ENCODE measurements at places on chromosomes 7 and 10. TPM values are rescaled to one million over a fixed set of nuclear protein-coding genes. Genes with fewer than 3 reads are reported as not detected.
A peak's percentile ranks its signal among the peaks of the same experiment; 100 is the strongest.

Gene ACTL6B
- total RNA-seq, result not detected

DNA sequence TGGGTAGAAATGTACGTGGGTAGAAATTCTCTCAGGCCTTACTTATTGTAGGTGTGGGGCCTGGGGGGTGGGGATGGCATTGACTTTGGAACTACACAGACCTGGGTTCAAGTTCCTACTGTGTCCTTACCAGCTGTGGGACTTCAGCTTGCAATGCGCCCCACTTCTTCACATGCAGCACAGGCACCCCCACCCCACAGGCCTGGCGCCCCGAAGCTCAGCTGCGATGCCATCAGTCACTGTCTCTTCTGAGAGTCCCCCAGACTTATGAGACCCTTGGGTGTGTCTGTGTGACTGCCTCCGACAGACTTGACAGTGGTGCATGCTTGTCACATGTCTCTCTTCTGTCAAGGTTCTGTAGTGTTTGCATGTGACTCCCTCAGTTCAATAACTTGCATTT, 3.1 kb upstream of the AP5Z1 start:
- no peak for DNase-seq

DNA sequence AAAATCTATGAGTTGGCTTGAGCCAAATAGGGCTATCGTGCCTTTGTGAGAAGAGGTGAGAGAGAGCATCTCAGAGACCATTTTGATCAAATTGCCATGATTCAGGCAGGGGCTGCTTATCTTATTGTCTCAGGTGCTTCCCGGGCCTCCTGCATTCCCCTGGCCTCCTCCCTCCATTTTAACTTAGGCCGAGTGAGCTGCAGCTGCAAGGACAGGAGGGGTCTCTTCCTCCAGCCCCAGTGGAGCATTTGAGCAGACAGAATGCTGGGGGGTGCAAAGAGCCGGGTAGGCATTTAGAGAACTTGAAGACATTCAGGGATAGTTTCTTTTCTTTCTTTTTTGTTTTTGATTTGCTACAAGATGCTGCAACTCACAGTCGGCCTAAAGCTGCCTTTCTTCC, 59.0 kb downstream of the BUB3 start:
- DNase-seq, result no peak

- no peak for DNase-seq
These were observed 48.3 kb downstream of the ATXN7L1 start for GRCh38 chr7:105828141-105828540.

Gene ECHS1
- 212 TPM for total RNA-seq

Gene CRYGN
- 0.41 TPM for total RNA-seq

Gene LIPK
- total RNA-seq, result not detected

DNA sequence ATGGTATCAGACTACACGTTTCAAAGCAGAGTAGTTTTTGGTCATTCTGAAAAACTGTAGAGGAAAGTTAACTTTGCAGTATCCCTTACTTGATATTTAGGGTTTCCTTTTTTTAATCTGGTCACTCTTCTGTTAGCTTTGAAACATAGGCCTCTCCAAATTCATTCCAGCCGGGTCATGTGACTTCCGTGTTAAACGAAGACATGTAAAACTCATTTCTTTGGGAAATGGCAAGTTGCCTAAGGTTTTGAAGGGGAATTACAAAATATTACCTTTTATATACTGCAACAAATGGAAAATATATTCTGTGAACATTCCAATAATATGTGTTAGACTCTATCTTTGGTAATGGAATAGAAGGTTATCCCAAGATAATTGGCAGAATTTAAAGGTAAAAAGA, 9.5 kb downstream of the TES start:
- DNase-seq, result no peak

- no peak for DNase-seq
These were observed 569 bp downstream of the ZNF316 start for GRCh38 chr7:6637544-6638229.

- DNase-seq, result no peak
These were observed 172.1 kb downstream of the ACTR3B start for GRCh38 chr7:152931633-152932032.

DNA sequence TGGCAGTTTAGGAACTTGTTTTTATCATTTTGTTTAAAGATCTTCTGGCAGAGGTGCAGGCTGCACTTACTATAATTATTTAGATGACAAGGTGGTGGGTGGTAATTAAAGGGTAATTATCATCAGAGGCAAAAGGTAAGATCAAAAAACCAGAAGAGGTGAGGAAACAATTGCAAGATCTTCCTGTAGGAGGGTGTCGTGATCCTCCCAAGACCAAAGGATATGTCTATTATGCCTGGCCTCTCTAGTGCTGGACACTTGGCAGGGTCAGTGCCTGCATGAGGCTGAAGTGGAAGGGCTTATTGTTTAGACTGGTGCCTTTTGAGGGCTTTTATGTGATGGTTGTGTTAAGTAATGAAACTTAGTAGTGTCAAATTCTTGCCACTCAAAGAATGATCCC, 1.8 kb upstream of the WAPL start:
- DNase-seq, result no peak

GRCh38 chr7:149778696-149779501, 5.5 kb upstream of the ZNF467 start:
- no peak for DNase-seq

DNA sequence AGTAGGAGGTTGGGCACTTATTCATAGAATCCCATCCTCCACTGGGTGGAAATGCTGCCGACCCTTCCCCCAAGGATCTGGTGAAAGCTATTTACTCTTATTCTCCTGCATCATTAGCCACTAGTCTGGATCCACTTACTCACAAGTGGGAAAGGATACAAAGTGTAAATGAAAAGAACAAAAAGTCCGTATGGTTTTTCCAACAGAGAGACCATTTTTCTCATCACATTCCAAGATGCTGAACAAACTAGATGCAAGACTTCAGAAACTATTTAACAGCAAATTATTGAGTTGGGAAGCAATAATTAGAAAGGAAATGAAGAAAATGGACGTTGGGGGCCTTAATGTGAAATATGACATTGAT, 242.4 kb upstream of the GLI3 start:
- no peak for DNase-seq

GRCh38 chr7:155754165-155754564, 58.1 kb downstream of the SHH start:
- DNase-seq, result no peak

GRCh38 chr10:3422282-3422681, 249.7 kb upstream of the PITRM1 start:
- DNase-seq, result no peak

GRCh38 chr7:28957064-28957750, 923 bp downstream of the TRIL start:
- DNase-seq, result peak; percentile 29

- DNase-seq, result no peak
These were observed 21.8 kb upstream of the LRRC4 start for GRCh38 chr7:128053023-128053422.

GRCh38 chr10:124000792-124001201, 92.6 kb downstream of the CHST15 start:
- DNase-seq, result no peak

DNA sequence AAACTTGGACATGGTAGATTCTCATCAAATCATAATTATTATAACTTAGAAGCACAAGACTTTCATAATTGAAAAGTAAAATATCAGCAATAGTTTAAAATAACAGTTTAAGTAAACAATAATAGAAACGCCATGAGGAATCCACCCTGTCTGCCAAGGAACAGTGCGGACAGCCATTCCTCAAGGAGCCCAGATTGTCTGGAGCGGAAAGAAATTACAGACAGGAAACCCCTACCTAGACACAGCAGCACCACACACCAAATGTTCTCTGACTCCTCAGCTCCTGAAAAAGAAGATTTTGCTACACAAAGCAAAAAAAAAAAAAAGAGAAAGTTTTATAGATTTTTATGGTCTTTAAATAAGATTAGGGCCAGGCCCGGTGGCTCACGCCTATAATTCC, 21.5 kb upstream of the SEC61G start:
- no peak for DNase-seq

GRCh38 chr7:151984612-151985011, 28.4 kb downstream of the GALNTL5 start:
- no peak for DNase-seq

DNA sequence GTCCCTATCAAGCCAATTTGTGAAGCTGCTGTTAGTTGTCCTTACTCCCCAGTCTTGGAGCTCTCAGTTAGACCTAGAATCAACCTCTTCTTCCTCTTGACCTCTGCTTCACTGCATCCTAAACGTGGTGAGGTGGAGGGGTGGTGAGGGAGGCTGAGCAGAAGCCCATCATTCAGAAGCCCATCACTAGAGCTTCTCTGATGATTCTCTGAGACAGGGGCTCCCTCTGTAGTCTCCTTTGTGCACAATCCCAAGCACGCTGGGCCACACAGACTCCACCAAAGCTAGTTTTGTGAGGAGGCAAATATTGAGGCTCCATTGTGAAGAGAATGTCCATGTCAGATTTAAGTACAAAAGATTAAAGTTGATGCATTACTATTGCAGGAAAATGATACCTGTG, 163.8 kb upstream of the PRSS1 start:
- no peak for DNase-seq

DNA sequence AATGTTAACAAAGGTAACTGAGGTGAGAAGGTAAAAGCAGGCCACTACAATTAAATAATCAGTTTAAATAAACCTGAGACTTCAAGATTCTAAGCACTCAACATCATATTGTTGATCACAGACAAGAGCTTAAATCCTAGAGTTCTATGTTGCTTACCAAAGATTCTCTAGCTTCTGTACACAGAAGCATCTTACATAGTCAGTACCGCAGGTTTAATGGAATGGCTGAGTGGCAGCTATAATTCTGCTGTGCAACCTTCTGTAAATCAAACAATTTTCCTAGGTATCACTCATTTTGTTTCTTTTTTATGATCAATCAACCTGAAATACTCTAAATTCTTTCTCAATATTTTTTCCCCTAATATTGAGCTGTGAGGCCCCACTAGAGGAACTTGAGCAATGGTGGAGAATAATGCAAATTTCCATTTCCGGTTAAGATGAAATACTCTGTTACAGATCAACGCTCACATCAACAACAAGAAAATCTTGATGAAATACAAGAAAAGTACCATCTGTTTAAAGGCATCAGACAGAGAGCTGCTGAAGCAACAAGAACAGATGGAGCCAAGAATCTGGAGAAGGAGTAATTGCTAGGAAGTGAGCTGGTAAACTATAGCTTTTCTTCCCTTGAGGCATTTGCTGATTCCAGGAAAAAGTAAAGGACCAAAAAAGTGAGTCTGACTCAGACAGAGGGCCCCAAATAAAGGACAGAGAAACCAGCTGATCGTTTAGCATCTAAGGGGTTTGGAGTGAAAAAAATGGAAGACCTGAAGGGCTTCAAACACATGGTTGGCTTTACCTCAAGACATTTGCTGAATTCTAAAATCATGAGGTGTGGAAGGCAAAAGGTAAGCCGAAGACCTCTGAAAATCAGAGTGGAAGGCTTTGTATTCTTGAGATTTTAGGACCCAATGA, 22.6 kb downstream of the PNPLA8 start:
- DNase-seq, result no peak

DNA sequence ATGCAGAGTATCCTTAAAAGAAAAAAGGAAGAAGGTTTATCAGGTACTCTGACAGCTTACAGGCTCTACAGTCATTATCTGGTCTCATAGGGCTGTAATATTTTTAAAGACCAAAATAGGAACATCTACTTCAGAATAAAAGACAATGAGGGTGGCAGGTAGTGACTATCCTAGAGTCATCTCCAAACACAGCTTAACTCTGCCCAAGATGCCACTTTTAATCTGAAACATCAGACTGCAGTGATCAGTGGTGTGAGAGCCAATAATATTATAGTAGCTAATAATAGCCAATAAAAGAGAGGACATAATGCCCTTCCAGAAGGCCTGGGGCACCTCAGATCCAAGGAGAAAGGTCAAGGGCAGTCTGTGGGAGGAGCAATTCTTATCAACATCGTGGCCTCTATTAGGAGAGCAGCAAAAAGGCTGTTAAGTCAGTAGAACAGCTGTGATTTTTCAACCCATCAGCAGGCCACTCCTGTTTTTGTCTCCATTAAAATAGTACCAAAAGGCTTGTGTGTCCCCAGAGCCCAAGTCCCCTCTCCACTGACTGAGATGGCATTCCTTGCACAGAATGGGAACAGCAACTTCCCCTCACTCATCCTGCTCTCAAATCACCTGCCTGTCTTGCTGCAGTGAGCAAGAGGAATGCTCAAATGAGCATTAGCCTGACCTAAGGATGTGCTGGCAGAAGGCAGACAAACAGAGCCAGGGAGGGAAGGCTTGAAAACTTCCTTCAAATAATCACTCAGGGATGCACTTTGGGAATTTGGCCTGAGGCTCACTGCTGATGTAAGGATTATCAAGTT, 20.7 kb upstream of the SPOCK2 start:
- no peak for DNase-seq

DNA sequence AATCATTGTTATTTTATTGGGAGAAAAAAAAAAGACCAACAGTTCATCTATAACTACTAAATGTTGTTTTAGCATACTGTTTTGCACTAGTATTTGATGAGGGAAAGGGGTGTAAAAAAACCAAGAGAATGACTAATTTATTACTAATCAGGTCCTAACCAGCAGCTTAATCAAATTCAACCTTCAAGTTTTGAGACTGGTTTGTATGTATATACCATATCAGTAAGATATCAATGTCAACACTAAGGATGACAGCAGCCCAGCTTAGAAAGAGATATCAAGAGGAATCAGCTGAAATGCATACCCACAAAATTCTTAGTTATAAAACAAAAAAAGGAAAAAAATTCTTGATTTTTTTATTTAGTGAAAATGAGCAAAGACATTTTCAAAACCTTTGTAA, 122.6 kb downstream of the KMT2C start:
- DNase-seq, result no peak

Gene PON1
- total RNA-seq, result not detected

GRCh38 chr10:27743012-27743876, 2.4 kb downstream of the MKX start:
- peak; percentile 16 for DNase-seq

Gene ADRA2A
- total RNA-seq, result 0.27 TPM

Gene NPC1L1
- 0.19 TPM for total RNA-seq

DNA sequence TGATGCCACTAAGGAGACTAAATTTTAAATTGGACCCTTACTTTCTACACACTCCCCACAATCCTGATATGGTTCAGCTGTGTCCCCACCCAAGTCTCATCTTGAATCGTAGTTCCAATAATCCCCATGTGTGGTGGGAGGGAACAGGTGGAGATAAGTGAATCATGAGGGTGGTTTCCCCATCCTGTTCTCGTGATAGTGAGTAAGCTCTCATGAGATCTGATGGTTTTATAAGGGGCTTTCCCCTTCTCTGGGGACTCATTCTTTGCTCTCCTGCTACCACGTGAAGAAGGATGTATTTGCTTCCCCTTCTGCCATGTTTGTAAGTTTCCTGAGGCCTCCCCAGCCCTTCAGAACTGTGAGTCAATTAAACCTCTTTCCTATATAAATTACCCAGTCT, 18.4 kb upstream of the BET1 start:
- no peak for DNase-seq

GRCh38 chr10:2205406-2205805, 468.1 kb upstream of the ADARB2 start:
- DNase-seq, result no peak

Gene ZNF467
- 5.2 TPM for total RNA-seq

GRCh38 chr7:54995610-54996363, 23.0 kb upstream of the EGFR start:
- no peak for DNase-seq

DNA sequence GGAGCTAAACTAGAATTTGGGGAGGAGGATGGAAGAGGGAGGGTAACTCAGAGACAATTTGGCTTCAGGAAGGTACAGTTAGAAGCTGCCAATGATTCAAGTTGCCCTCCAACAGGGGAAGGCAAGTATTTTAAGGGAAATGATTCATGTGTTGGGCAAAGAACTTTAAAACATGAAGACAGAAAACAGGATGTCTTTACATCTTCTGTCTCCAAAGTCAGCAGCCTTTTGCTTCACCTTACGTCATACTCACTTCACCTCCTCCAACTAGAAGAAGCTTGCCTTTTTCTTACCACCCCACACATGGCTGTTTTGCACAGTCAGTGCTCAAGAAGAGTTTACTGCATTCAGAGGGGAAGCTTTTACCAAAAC, 36.1 kb downstream of the PPP1R3C start:
- no peak for DNase-seq

All from left ventricle myocardium inferior (tissue), 1 donor.